Smooth muscle cell of the brain vasculature (primary cell): ENCODE measurements at places on chromosomes 1 and 21.

DNA sequence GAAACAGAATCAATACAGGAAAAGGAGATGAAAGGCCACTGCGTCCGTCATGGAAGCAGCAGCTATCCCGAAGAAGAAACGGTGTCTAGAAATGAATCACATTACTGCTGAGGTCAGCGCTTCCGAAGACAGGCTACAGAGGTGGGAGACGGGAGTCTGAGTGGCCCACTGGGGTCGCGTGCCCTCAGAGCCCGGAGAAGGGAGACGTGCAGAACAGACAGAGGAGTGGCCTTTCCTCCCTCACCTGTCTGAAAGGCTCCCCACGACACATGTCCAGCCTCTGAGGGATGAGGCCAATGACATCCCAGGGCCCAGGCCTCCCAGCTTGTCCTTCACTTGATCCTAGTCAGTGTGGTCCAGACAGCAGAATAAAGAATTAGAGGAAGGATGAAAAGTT is 35.9 kb downstream of the VPS26C start:
- DNase-seq: no peak

GRCh38 chr1:233277637-233278606 is 17.6 kb downstream of the PCNX2 start:
- no peak for DNase-seq

DNA sequence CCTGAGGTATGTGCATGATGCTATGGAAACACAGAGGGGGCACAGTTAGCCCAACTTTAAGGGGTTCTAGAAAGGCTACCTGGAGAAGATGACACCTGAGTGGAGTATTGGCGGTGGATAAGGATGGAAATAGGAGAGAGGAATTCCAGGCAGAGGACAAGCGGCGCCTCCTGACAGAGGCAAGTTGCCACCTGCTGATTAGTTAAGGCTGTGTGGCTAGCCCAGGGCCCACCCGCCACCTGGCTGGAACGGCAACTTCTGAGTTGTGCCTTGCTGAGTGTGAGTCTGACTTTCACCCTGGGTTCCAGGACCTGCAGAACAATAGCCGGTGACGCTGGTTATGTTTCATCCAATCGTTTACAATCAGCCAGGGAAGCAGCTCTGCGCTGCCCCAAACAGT is 126.9 kb upstream of the LMO4 start:
- no peak for DNase-seq

DNA sequence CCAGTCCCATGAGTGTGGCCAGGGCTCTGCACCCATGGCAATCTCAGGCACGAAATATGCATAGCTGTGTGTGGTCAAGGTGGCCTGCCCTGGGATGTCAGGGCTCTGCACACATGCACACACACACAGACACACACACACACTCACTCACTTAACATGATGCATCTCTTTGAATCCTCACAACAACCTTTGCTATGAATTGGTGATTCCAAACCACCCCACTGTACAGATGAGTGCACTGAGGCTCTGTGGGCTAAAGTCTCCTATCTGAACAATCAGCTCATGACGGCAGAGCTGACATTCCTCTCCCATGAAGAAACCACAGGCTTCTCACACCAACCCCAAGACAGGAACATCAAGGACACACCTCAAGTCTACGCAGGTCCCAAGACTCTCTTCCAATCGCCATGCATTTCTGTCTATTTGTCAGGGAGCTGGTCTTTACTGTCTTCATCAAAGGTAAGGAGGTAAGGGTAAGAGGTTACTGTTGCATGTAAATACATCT is 131.6 kb downstream of the ETS2 start:
- DNase-seq: no peak

GRCh38 chr1:68725001-68725752 is 228.3 kb upstream of the DEPDC1 start:
- no peak for DNase-seq

- DNase-seq: no peak
Measured at GRCh38 chr1:59128239-59128736, 168.6 kb upstream of the FGGY start.

GRCh38 chr1:59605184-59605583 is 209.6 kb upstream of the HOOK1 start:
- no peak for DNase-seq

GRCh38 chr1:200659269-200659668 is 10.4 kb downstream of the DDX59 start:
- no peak for DNase-seq
